ENCODE measurements at places on chromosomes 7 and 10. TPM values are rescaled to one million over a fixed set of nuclear protein-coding genes. Genes with fewer than 3 reads are reported as not detected.

- H3K27me3 ChIP-seq: peaks cover 40% of the 10 kb centered on the region
- H3K4me3 ChIP-seq: no peak overlapping the region
Observed at GRCh38 chr7:104230606-104231005, 22.8 kb upstream of the ORC5 start.

- H3K27ac ChIP-seq: no peak overlapping the region
- no peaks in the 10 kb centered on the region for H3K36me3 ChIP-seq
- peaks cover 10% of the 10 kb centered on the region for H3K27me3 ChIP-seq
- H3K4me3 ChIP-seq: no peak overlapping the region
Observed at GRCh38 chr7:43296306-43296705, 183.9 kb downstream of the HECW1 start.

Gene TMEM130
- polyA plus RNA-seq: 0.32 TPM

GRCh38 chr10:49187950-49188761 is at the start of gene TMEM273:
Gene TMEM273 (minus strand): TSS chr10:49188391. CDS start chr10:49188336, 55 bp downstream.
- H3K4me3 ChIP-seq: peak within 1 kb of the TSS; percentile 89
- H3K36me3 ChIP-seq: peaks cover 5% of the 10 kb centered on the region
- H3K27me3 ChIP-seq: no peaks in the 10 kb centered on the region

GRCh38 chr10:119118231-119118630 is 14.3 kb downstream of the DENND10 start:
- no peak overlapping the region for H3K4me3 ChIP-seq
- peaks cover 2% of the 10 kb centered on the region for H3K4me1 ChIP-seq
- no peaks in the 10 kb centered on the region for H3K27me3 ChIP-seq
- H3K36me3 ChIP-seq: peaks cover 9% of the 10 kb centered on the region
- DNase-seq: no peak

GRCh38 chr10:125123476-125124114 is 36.8 kb downstream of the CTBP2 start:
- no peaks in the 10 kb centered on the region for H3K4me1 ChIP-seq
- H3K27me3 ChIP-seq: peaks cover 7% of the 10 kb centered on the region
- DNase-seq: no peak

Gene RELN
- polyA plus RNA-seq: not detected

DNA sequence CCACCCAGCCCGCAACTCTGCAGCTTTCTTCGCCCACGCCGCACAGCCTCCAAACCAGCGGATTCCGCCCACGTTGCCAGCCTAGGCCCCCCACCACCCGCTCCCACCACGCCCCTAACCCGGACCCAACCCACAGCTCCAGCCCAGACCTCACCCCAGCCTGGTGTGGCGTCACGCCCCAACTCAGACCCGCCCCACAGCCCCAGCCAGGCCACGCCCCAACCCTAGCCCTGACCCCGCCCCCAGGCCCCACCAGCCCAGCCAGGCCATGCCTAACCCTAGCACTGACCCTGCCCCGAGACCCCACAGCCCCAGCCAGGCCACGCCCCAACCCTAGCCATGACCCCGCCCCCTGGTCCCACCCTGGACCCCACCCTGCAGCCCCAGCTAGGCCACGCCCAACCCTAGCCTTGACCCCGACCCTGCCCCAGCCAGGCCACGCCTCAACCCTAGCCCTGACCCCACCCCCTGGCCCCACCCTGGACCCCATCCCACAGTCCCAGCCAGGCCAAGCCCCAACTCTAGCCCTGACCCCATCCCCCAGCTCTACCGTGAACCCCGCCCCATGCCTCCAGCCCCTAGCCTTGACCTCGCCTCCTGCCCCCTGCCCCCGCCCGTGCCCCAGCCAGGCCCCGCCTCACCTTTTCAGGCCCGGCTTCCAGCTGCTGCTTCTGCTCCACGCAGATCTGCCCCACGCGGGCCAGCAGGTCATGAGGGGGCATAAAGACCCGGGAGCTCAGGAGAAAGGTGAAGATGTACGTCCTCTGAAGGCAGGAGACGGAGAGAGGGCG is 64.0 kb downstream of the RASGEF1A start:
- DNase-seq: peak; percentile 32
- no peak overlapping the region for H3K27ac ChIP-seq
- no peaks in the 10 kb centered on the region for H3K36me3 ChIP-seq

Gene CCDC172
- not detected for polyA plus RNA-seq

DNA sequence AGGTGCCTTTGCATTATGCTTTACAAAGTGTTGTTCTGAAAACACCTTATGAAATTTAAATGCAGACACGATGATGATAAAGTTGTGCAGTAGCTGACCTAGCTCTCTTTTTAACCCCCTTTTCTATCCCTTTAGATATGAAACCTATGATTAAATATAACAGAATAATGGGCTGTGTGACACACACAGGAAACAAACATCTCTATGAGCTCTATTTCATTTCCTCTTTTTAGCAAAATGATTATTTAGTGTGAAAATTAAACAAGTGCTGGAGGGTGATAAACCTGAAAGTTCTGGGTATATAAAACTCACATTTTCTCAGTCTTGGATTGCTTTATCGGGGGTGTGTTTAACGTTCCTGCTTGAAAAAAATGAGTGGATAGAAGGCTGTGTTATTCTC is 1310.5 kb upstream of the CELF2 start:
- no peak overlapping the region for H3K27ac ChIP-seq
- H3K27me3 ChIP-seq: no peaks in the 10 kb centered on the region
- H3K36me3 ChIP-seq: no peaks in the 10 kb centered on the region
- H3K4me3 ChIP-seq: peak overlapping the region; percentile 70
- no peaks in the 10 kb centered on the region for H3K4me1 ChIP-seq

Gene TMEM140
- 24.1 TPM for polyA plus RNA-seq

Gene CAMK2G
- polyA plus RNA-seq: 2.7 TPM

Gene SLC18A2
- polyA plus RNA-seq: 0.28 TPM

DNA sequence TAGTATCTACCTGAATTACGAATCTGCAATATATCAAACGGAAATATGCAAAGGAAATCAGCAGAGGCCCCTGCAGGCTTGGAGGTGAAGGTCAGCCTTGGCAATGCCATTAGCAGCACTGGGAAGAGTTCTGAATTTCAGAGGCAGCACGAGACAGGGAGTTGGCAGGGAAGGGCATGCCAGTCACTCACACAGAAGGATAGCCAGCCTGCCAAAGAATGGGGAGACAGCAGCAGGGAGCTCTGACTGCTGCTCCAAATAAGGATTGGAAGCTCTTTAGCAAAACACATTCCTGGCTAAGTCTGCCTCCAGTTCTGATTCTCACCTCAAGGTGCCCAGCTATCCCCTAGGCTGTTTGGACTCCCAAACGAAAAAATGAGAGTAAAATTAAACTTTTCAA is 188.0 kb downstream of the PDE1C start:
- no peak for DNase-seq
- no peak overlapping the region for H3K27ac ChIP-seq
- H3K27me3 ChIP-seq: no peaks in the 10 kb centered on the region
- H3K36me3 ChIP-seq: no peaks in the 10 kb centered on the region
- H3K4me3 ChIP-seq: no peak overlapping the region

GRCh38 chr10:58662314-58662713 is 149.6 kb downstream of the BICC1 start:
- H3K27me3 ChIP-seq: no peaks in the 10 kb centered on the region
- no peak overlapping the region for H3K27ac ChIP-seq

- DNase-seq: no peak
- H3K27ac ChIP-seq: peak overlapping the region; percentile 100
- H3K4me1 ChIP-seq: peaks cover 95% of the 10 kb centered on the region
- H3K36me3 ChIP-seq: no peaks in the 10 kb centered on the region
- H3K4me3 ChIP-seq: peak overlapping the region; percentile 72
- H3K27me3 ChIP-seq: no peaks in the 10 kb centered on the region
Observed at GRCh38 chr10:119308551-119309422, 101.4 kb downstream of the GRK5 start.

Gene ATE1
- 31.3 TPM for polyA plus RNA-seq

DNA sequence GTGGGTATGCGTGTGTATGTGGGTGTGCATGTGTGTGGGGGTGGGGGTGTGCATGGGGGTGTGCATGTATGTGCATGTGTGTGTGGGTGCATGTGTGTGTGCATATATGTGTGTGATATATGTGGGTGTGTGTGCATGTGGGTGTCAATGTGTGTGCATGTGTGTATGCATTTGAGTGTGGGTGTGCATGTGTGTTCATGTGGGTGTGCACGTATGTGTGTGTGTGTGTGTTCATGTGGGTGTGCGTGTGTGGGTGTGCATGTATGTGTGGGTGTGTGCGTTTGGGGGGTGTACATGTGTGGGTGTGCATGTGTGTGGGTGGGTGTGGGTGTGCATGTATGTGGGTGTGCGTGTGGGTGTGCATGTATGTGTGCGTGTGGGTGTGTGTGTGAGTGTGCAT is 42.6 kb downstream of the GTF2IRD1 start:
- peaks cover 9% of the 10 kb centered on the region for H3K36me3 ChIP-seq
- H3K4me1 ChIP-seq: peaks cover 7% of the 10 kb centered on the region
- H3K27ac ChIP-seq: peak overlapping the region; percentile 58
- H3K4me3 ChIP-seq: no peak overlapping the region
- DNase-seq: no peak

DNA sequence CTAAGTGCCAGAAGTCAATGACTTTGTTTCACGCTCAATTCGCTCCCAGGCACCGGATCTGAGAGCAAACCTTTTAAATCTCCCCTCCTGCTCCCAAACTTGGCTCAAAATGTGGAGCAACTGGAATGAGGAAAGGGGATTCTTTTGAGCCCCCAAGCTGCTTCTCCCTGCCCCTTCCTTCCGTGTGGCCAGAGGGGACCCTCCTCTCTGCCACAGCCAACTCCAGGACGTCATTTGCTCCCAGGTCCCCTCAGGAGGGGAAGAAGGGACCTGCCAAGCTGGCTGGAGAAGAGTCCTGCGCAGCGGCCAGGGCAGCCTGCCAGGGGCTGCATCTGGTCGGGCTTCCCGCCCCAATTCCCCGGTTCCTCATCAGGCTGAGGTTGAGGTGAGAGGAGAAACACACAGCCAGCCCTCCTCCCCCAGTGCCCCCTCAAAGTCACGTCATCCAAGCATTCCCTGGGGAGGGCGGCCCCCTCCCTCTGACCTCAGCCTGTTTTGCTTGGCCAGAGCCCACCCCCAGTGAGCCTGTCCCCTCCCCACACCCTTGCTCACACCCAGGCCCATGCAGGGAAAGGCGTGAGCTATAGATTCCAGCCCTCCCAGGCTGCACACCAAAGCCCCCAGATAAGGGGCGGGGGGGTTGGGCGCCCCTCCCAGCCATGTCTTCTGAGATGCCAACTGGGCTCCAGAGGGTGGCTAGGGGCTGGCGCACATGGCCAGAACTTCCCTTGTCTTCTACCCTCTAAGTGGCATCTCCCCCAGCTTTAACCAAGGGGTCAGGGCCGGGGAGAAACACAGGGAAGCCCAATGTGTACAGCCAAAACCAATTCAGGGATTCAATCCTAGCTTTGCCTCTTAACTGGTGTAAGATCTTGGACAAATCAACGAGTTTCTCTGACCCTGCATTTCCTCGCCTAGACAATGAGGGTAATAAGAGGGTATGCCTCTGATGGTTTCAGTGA is 35.0 kb downstream of the SH3PXD2A start:
- H3K27me3 ChIP-seq: peaks cover 49% of the 10 kb centered on the region
- H3K4me3 ChIP-seq: no peak overlapping the region
- no peaks in the 10 kb centered on the region for H3K4me1 ChIP-seq
- H3K36me3 ChIP-seq: no peaks in the 10 kb centered on the region
- H3K27ac ChIP-seq: no peak overlapping the region

Gene NFE2L3
- 3.0 TPM for polyA plus RNA-seq

DNA sequence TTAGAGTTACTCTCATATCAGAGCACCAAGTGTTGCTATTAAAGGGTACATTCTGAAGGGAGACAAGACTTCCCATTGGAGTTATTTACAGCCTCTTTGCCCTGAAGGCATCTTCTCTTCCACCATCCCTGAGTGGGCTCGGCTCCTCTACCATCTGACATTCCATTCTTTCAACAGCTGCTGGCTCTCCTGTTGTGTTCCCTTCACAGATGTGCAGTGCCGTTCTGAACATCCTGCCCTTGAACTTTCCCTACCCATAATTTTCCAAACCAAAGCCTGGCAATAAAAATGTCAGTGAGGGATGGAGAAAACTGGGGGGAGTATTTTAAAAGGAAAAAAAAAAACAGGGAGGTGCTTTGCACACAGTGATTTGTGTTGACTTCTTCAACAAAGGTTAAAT is 392.9 kb downstream of the KCNMA1 start:
- no peaks in the 10 kb centered on the region for H3K36me3 ChIP-seq
- DNase-seq: no peak
- no peak overlapping the region for H3K4me3 ChIP-seq
- H3K27ac ChIP-seq: no peak overlapping the region
- peaks cover 9% of the 10 kb centered on the region for H3K27me3 ChIP-seq

DNA sequence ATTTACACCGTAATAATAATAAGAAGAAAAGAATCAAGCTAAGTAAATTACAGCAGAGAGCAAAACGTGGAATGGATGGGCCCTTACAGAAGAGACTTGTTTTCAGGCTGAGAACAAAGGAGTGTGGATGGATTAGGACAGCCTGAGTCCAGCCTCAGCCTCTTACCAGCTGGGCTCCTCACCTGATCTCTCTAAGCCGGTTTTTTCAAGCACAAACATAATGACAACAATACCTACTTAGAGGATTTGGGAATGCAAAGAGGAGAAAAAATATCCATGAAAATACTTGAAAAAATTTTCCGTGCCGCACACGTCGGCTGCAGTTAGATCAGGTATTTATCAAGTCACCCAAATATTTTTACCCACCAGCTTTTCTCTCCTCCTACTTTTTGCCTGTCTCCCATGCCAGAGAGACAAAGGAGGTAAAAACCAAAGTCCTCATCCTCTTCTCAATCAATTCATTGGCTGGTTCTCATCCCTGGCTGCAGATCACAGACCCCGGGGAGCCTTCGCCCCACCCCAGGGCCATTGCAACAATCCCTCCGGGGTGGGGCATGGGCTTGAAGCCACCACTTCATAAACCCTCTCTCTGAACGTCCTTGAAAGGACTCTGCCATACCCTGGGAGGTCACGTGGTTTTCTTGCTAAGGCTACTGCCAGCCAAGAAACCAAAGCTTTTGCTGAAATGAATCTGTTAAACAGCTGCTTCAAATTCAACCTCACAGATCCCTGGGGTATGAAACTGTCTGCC is 29.7 kb upstream of the GTF2I start:
- H3K27me3 ChIP-seq: no peaks in the 10 kb centered on the region
- H3K27ac ChIP-seq: no peak overlapping the region
- H3K4me1 ChIP-seq: peaks cover 6% of the 10 kb centered on the region
- no peak overlapping the region for H3K4me3 ChIP-seq

DNA sequence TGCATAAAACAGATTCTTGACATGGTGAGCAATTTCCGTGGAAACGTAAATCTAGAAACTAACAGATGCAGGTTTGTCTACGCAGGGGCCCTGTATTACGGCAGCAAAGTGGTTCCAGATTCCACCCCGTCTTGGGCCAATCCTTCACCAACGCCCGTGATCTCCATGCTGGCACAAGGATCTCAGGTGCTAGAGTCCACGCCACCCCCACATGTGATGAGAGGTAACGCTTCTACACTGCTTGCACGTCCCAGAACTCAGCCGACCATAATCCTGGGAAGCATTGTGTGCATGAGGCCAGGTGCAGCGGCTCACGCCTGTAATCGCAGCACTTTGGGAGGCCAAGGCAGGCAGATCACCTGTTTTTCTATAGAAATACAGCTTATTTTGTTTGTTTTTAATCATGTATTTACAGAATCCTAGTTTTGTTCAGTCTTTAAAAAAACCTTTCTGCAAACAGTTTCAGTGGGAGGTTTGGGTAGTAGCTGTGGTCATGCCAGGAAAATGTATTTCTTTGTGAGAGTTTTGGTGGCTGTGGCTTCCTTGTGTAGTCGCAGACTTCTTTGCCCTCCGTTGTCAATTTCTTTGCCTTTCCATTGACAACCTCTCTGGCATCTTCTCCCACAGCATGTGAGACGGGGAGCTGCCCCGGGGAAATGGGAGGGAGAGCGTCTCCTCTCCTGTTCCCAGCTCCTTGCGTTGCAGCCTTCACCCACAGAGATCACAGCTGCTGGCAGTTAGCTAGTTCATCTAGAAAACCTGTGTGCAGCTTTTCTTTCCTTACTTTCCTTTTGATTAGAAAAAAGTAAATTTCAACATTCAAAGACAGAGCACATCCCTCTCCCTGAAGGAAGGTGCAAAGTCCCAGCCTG is 35.7 kb downstream of the ITIH2 start:
- no peaks in the 10 kb centered on the region for H3K27me3 ChIP-seq
- no peak overlapping the region for H3K4me3 ChIP-seq
- no peak for DNase-seq
- no peaks in the 10 kb centered on the region for H3K4me1 ChIP-seq
- H3K27ac ChIP-seq: no peak overlapping the region

Gene ACTL6B
- not detected for polyA plus RNA-seq
